ENCODE measurements at places on chromosomes 12 and 14. TPM values are rescaled to one million over a fixed set of nuclear protein-coding genes. Genes with fewer than 3 reads are reported as not detected.

KLRK1 gene
- total RNA-seq, result not detected

SIX1 gene
- total RNA-seq, result not detected

DNA sequence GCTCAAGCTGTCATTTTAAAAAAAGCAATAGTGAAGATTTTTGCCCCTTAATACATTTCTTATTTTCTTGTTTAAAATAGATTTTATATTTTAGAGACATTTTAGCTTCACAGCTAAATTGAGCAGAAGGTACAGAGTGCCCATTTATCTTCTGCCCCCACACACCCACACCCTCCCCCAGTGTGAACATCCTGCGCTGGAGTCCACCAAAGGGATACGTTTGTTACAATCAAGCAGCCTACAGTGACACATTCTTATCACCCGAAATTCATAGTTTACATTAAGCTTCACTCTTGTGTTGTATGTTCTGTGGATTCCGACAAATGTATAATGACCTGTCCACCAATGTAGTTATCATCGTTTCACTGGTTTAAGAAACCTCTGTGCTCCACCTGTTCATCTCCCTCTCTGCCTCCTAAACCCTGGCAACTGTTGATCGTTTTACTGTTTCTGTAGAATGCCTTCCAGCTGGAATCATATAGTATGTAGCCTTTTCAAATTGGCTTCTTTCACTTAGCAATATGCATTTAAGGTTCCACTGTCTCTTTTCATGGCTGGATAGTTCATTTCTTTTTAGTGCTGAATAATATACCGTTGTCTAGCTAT, 91.0 kb upstream of the TRAF3 start:
- DNase-seq, result no peak

DNA sequence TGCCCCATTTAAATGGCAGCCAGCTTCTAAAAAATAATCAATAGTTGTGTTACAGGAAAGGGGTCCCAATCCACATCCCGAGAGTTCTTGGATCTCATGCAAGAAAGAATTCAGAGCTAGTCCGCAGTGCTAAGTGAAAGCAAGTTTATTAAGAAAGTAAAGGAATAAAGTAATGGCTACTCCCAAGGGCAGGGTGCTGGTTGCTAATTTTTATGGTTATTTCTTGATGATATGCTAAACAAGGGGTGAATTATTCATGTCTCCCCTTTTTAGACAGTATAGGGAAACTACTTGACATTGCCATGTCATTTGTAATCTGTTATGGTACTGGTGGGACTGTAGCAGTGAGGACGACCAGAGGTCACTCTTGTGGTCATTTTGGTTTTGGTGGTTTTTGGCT, 591.3 kb downstream of the LRFN5 start:
- DNase-seq, result no peak

- no peak for DNase-seq
Measured at GRCh38 chr12:1199700-1200099, 208.7 kb downstream of the ERC1 start.

DNA sequence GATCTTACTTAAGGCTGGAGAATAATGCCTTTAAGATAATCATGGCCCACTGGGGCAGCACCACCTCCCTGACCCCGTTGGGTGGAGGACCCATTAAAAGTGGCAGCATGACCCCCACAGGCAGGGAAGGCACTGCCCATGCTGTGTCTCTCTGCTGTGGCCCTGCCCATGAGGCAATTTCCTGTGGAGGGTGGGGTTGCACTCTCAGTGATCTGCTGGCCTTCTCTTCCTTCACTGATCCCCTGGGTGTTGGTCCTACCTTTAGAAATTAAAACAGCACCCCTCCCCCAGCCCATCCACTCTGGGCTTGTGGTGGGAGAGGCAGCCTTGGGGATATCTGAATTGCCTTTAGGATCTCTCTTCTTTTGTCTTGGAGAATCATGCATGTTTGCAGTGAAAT, 17.3 kb downstream of the KLRK1 start:
- no peak for DNase-seq

DNA sequence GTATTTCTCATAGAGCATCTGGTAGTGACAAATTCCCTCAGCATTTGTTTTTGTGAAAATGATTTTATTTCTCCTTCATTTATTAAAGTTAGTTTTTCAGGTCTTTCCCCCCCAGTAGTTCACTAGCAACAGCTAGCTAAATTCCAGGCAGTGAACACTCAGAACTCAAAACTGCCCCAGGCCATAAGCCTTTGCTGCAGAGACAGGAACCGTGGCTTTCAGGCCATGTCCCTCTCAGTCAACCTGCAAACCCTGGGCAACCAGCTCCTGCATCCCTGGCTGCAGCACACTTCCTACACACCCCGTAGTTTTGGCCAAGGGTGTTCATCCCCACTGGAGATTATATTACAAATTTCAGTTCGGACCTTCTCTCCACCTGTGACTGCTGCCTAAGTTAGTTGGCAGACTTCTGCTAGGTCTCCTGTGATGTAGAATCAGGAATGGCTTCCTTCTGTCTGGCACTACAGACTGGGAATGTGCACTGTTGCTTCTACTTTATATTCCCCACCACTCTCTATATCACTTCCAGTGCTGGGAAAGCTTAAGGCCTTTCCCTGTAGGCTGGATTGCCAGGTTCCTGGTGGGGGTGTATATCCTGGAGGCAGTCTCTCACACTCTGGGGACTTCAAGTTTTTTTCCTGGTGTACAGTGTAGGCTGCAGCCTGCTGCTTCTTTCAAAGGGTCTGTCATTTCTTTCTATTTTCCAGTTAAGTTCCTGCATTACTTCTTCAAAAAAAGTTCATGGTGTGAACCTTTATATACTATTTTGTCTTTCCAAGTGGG, 924.4 kb upstream of the LRFN5 start:
- no peak for DNase-seq

GRCh38 chr14:68616221-68616902, 176.5 kb downstream of the ZFP36L1 start:
- no peak for DNase-seq

DNA sequence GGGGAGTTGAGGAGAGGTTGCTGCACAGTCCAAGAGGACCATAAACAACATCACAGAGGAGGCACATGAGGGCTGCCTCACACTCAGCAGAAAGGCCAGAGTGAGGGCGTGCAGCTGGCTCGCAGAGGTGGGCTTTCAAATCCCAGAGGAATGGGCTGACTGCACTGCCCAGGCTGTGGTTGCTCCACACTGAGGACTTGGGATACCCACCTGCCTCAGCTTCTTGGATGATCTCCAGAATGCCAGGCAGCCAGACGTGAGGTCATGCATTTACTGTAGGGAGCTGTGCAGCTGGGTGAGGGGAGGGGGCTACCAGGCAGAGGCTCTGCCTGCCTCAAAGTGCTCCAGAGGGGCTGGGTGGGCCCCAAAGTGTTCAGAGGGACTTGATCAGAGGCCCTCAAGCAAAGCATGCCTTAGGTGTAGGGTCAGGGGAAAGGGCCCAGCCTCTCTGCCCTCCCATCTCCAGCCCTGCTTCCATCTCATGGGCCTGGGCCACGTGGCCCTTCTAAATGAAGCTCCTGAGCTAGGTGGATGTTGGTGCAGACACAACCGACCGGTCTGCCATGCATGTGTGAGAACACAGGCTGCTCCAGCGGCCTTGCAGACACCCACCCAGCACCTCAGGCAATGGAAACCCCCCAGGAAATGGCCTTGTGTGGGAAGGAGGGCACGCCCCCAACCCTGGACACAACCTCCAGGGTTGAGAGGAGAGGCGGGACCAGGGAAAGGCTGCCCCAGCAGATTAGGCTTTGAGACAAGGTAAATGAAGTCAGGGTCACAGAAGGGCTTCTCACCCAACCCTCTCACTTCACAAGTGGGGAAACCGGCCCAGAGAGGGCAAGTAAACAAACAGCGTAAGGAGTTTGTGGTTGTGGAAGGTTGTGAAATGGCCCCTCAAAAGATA, 90.8 kb downstream of the NTF3 start:
- no peak for DNase-seq

GRCh38 chr12:77754086-77754485, 76.6 kb upstream of the NAV3 start:
- DNase-seq, result no peak

CLEC9A gene
- not detected for total RNA-seq

SYNDIG1L gene
- 0.76 TPM for total RNA-seq

GRCh38 chr12:121050725-121051124, 11.7 kb upstream of the OASL start:
- no peak for DNase-seq

DNA sequence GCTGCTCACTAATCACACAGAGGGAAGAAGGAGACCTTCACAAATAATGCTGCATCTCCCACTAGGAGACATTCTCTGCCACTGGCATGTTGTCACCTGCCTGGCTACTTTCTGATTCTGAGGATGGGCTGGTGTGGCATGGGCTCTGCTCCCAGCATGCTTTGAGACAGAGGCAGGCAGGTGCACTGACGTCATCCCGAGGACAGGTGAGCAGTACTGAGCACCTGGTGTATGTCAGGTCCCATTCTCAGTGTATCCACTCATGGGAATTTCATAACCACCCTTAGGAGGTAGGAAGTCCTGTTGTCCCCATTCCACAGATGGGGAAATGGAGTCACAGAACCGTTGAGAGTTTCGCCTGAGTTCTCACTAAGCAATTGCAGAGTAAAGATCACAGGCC, 597.9 kb downstream of the VRK1 start:
- DNase-seq, result no peak

GRCh38 chr12:29241821-29242591, 92.9 kb downstream of the FAR2 start:
- DNase-seq, result no peak

IL31 gene
- total RNA-seq, result not detected

BBS10 gene
- 6.3 TPM for total RNA-seq

GRCh38 chr14:98594156-98594555, 677.8 kb downstream of the BCL11B start:
- no peak for DNase-seq

- DNase-seq, result no peak
Measured at GRCh38 chr12:32669584-32669983, 9.5 kb upstream of the DNM1L start.

- no peak for DNase-seq
Measured at GRCh38 chr12:80814453-80814852, 97.7 kb downstream of the MYF5 start.

DNA sequence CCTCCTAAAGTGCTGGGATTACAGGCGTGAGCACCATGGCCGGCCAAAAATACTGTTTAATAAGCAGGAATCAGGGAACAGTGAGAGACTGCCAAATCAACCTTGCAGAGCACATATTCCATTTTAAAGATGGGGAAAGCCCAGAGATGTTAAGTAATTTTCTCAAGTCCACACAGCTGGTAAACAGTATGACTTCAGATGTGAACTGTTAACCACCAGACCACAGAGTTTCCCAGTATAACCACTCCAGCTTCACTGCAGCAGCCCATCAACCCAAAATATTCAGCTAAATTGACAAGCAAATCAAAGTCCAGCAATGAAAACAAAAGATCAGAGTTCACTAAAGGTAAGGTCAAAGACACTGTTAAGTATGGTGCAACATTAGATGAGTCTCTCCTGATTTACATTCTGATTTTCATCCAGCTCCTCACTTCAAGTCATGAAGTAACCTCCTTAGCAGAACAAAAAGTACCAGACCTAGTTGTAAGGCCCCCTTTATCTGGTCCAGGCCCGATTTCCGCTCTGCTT, 82.1 kb downstream of the TRAFD1 start:
- no peak for DNase-seq

DNA sequence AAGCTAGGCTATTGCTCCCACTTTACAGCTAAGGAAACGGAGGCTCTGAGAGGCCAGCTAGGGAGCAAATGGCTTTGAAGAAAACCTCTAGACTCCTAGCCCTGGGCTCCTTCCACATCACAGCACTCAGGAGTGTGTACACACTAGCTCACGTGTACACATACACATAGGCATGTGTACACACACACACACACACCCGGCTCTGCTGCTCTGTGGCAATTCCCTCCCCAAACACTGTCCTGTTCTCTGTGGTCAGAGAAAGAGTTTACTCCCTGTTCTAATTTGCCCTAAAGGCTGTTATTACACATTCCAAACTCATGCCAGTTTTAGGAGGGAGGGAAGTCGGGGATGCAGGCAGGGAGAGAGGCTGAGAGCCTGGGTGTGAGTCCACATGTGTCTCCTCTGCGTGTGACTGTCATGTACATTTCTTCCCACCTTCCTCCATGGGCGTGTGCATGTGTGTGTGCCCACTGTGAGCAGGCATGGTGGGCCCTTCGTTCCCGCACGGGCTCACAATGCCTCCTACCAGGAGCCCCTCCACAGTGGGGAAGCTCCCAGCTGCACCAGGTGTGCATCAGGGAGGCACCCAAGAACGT, 14.2 kb downstream of the TRPV4 start:
- DNase-seq, result no peak

DNA sequence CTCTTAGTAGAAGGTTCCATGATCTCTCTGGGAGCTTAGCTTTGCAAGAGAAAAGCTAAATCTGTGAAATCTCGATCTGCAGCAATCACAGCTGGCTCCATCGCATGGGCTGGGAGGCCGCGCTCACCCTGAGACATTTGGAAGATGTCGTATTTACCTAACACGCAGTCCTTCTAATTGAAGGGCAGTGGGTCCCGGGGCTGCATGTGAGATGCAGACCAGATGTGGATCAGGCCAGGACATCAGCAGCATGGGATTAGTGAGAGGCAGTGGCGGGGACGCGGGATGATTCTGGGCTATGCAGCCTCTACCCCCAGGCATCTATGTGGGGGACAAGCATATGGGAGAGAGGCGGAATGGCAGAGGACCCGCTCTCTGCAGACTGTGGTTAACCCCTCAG, 312.4 kb upstream of the RTL1 start:
- DNase-seq, result no peak

DNA sequence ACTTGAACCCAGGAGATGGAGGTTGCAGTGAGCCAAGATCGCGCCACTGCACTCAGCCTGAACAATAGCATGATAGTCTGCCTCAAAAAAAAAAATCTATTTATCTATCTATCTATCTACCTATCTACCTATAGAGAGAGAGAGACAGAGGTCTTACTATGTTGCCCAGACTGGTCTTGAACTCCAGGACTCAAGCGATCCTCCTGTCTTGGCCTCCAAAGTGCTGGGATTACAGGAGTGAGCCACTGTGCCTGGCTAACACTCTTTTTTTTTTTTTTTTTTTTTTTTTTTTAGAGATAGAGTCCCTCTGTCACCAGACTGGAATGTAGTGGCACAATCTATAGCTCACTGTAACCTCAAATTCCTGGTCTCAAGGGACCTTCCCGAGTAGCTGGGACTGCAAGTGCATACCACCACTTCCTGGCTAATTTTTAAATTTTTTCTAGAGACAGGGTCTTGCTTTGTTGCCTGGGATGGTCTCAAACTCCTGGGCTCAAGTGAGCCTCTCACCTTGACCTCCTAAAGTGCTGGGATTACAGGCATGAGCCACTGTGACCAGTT, 1.9 kb downstream of the FAM186A start:
- no peak for DNase-seq

DNA sequence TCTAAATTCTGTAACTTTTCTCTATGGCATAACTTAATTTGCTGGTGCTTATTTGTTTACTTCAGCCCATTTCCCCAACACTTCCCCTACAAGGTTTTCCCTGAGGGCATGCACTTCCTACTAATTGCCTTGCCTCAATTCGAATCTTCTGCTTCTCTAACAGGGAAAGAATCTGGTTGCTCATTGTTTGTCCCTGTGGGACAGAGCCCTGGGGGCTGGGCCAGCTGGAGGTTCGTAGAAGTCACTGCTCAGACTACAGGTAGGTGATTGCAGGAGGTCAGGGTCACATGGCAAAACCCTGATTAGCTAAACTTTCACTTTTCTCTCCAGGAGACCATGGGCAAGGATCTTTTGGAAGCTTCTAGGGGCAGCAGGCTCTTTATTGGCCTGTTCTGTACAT, 72.0 kb downstream of the ZFC3H1 start:
- DNase-seq, result peak; percentile 15

Measured in H7 (cell line).